Activated CD4-positive, alpha-beta T cell treated with anti-CD3 and anti-CD28 coated beads, Interleukin-2, Interleukin-4, amounts not matched to agents 100 ng/mL and 50 ng/mL, durations not matched to agents 16 hours and 8 hours (primary cell): ENCODE measurements at places on chromosomes 7 and 10.

DNA sequence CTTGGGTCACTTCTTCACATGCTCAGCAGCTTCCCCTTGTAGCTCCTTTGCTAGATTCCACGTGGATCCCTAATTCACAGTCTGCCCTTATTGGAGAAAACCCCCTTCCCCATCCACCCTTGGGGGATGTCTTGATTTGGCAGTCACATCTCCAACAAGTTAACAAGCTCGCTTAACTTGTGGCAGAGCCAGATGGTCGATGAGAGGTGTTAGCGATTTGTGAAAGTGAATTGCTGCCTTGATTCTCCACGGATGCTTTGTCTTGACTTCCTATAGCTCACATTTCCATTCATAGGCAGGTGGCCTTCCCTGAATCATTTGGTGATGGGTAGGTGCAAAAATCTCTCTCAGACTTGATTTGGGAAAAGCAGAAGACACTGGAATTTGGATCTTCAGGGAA lies 387.9 kb downstream of the TCERG1L start:
- no peak for DNase-seq

DNA sequence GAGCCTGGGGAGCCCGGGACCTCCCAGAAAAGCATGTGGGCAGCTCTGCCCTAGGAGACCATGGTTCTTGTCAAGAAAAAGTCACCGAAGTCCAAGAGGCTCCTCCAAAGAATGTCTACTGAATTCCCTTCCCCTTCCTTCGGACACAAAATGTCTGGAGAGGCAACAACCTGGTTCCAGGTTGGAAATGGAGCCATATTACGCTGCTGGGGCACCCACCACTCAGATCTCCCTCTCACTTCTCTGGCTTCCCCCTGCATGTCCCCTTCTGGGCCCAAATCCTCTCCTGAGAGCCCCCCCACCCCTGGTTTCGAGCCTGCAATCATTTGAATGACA lies 52.6 kb downstream of the RGS10 start:
- DNase-seq = no peak

DNA sequence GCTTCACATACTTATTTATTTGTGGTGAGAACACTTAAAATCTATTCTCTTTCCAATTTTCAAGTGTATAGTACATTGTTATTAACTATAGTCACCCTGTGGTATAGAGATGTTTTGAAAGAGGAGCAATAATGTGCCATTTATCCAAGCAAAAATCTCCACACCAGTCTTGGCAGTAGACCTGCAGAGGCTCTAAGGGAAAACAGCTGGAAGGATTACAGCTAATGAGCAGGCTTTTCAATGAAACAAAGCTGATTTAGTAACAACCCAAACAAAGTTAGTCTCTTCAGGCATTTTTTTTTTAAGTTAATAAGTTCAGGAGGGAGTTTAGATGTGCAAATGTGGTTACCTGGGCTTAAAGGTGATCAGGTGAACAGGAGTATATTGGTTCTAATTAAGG lies 101.9 kb downstream of the EVX1 start:
- DNase-seq = no peak

- DNase-seq = peak; percentile 42
These were observed 4.9 kb upstream of the SCD start for GRCh38 chr10:100341953-100342626.

DNA sequence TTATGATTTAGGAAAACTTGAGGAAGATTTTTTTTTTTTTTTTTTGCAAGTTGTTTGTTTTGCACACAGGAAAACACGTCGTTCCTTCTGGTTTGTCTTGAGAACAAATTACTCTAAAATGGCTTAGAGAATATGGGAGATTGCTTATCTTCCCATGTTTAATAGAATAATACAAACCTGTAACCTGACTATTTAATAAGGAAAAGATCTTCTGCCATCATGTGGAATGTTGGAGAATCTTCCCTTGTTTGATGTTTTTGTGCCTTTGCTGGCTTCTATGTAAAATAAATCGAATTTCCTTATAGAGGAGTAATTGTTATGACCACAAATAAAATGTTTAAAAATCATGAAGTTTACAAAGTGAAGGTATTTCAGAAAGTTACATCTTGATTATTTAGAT lies 818.8 kb downstream of the GATA3 start:
- DNase-seq = no peak

GRCh38 chr10:131933696-131934086 lies 32.9 kb downstream of the PPP2R2D start:
- no peak for DNase-seq

- no peak for DNase-seq
These were observed 47.4 kb downstream of the ATOH7 start for GRCh38 chr10:68184546-68184945.

DNA sequence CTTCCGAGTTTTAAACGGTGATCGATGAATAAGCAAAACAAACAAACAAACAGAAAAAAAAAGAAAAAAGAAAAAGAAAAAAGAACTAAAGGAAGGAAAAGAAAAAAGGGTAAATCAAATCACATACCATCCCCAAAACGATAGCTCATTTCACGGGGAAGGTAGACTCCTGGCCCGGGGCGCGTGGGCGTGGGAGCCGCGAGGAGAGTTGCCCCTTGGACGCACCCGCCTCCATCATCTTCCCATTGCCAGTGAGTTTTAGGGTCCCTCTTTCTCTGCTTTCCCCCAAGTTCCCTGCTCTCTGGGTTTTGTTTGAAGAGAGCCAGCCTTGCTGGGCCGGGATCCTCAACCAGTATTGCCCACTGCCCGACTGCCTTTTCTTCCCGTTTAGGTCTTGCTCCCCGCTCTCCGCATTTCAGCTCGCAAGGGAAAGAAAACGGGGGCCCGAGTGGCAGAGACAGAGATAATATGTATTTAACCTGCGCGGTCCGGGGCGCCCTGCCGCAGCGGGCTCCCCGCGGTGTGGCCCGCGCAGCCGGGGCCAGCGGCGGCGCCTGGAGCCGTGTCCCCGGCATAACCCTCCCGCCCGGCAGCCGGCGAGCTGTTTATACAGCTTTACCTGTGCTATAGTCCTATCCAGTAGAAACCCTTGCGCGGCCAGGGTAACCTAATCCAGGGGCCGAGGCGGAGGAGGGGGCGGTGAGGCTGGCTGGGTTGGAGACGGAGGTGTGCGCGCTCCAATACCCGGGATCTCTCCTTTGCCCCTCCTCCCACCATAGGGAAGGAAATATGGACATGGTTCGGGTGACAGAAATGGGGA lies 5.2 kb upstream of the GATA3 start:
- DNase-seq = no peak

GRCh38 chr7:119935418-119936025 lies 337.5 kb upstream of the KCND2 start:
- DNase-seq = peak; percentile 0

DNA sequence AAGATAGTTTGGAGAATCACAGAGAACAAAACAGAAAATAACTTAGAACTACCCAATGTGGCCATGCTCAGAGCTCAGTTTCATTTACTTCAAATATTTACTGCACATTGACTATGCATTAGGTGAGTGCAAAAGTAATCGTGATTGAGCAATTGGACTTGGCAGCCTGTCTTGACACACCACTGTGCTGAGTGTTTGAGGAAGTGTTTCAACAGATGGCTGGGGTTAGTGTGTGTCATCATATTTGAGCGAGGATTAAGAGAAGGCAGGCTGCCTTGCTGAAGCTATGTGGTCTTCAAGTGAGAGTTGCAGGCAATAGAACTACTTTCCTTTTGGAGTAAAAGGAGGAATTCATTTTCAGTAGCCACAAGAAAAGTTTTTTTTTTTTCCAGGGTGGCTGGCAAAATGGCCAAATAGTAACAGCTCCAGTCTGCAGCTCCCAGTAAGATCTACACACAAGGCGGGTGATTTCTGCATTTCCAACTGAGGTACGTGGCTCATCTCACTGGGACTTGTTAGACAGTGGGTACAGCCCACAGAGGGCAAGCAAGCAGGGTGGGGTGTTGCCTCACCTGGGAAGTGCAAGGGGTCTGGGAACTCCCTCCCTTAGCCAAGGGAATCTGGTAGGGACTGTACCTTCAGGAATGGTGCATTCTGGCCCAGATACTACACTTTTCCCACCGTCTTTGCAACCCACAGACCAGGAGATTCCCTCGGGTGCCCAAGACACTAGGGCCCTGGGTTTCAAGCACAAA lies 37.6 kb downstream of the AKR1C4 start:
- no peak for DNase-seq

DNA sequence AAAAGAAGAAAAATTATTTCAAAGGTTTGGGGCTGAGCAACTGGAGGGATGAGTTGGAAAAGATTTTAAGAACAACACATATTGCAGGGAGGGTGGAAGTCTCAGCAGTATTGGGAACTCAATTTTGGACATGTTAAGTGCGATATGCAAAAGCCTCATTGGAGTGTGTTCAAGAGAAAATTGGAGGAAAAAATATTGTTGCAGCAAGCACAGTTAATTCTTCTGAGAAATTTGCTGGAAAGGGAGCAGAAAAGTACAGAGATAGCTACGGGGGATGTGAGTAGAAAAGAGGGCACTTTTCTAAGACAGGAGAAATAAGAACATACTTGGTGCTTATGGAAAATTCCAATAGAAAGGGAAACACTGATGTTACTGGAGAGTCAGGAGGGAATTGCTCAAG lies 59.8 kb upstream of the MAGI2 start:
- DNase-seq = no peak
